ENCODE measurements at places on chromosomes 6 and 20.
A peak's percentile ranks its signal among the peaks of the same experiment; 100 is the strongest.

DNA sequence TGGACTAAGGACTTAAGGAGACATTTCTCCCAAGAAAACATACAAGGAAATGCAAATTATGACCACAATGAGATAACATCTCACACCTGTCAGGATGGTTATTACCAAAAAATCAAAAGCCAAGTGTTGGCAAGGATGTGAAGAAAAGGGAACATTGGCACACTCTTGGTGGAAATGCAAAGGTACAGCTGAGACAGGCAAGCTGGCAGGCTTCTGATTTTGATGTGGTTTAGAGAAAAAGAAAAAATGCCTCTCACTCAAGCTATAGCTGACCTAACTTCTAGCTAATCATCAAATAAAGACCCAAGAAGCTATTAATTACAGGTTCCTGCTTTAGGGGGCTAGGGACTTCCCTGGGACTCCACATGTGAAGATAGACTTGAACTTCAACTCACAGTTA lies 139.8 kb downstream of the THEMIS start:
- no peak for DNase-seq

DNA sequence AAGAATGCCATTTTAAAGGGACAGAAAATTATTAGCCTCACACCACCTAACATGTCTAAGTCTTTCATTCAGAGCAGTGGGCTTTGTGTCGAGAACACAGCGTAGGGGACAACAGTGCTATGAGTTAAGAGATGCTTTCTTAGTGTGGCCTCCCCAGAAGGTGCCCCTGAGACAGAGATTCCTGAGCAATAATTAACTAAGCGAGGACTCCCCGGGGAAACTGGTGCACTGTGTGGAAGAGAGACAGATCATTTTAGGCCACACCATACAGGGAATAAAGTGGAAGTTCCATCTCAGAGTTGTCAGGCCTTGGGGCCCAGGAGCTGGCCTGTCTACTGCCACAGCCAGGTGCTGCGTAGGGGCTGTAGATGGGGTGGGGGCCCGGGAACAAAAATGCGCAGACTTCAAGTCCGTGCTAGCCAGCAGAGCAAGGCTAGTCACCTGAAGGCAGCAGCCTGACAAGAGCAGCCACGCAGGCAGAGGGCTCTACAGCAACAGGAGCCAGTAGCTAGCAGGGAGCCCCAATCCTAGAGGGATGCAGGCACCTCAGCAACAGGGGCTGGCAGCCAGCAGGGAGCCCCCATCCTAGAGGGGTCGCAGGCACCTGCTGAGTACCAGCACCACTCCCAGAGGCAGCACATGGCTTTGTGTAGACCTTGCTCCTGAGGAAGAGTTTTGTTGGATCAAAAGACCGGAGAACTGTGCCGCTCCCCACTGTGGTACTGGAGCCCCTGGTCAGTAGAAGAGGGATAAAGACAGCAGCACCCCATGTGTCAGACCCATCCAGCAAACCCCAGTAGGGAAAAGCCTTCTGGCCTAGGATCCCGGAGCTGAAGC lies 63.0 kb upstream of the NXT1 start:
- DNase-seq: no peak

DNA sequence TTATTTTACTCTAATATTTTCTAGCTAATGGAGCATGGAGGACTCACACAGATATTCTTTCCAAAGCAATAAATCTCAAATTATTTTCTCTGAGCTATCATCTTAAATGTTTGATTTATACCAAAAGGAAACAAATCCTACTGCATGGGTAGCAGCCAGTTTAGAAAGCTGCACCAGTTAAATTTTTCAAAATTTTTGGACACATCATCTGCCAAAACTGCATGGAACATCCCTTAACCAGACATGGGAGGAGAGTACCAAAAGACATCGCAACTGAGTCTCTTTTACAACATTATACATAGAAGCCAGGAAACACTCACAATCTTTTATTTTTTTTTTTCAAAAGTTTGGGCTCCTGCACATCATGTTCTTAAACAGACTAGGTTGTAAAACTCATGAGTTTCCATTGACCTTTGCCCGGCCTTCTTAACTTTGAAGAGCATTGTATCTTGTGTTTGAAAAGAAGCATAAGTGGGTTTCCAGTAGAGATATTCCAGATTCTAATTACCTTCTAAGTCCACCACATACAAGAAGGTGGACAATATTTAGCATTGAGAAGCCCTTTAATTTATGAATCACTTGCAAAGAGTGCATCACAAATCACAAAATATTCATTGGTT lies 87.7 kb upstream of the HMGCLL1 start:
- no peak for DNase-seq

GRCh38 chr6:95159557-95159956 lies 417.8 kb upstream of the MANEA start:
- DNase-seq: no peak

GRCh38 chr6:56677559-56677958 lies 34.9 kb upstream of the DST start:
- no peak for DNase-seq

- DNase-seq: no peak
These were observed 542.8 kb downstream of the CDH26 start for GRCh38 chr20:60501048-60501447.

DNA sequence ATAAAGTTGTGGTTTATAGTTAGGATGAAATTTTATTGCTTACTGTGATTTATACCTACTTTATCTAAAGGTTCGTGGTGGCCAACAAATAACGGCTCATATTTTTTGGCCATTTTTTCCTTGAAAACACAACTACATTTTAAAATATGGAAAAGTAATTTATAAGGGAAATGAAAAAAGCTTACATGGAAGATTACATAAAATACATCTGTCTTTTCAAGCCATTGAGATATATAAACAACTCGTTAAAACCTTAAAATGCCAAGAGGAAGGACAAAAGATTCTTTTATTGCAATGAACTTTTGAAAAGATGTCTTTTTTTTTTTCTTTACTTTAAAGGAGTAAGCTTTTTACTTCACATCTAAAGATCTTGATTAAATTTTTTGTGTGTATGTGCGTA lies 55.4 kb upstream of the EYA4 start:
- no peak for DNase-seq

GRCh38 chr6:134744301-134744700 lies 205.6 kb downstream of the ALDH8A1 start:
- DNase-seq: no peak

DNA sequence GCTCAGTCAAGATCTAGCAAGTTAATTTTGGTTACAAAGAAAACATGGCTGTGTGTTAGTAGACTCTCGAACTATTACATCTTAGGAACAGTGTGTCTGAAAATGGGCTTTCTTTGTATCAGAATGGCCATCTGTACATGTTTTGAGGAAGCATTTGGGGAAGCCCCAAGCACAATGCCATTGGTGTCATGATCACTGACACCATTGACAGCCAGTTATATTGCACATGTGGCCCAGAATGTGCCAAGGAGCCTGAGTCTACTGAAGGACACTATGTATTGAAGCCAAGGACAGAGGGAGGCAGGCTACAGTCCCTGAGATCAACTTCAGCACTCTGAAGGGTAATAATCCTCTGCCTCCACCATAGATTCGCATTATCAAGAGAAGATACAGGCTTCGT lies 12.6 kb upstream of the FAM50B start:
- DNase-seq: peak; percentile 35

- DNase-seq: no peak
These were observed 9.3 kb upstream of the TAAR2 start for GRCh38 chr6:132633362-132633761.

- DNase-seq: peak; percentile 8
These were observed 1066.8 kb upstream of the CITED2 start for GRCh38 chr6:140441256-140441655.

- no peak for DNase-seq
These were observed 586 bp upstream of the NUP153 start for GRCh38 chr6:17707371-17707651.

GRCh38 chr6:114064862-114065261 lies 93.9 kb upstream of the HDAC2 start:
- DNase-seq: no peak

GRCh38 chr6:130018744-130019325 lies 454 bp downstream of the L3MBTL3 start:
- peak; percentile 41 for DNase-seq

DNA sequence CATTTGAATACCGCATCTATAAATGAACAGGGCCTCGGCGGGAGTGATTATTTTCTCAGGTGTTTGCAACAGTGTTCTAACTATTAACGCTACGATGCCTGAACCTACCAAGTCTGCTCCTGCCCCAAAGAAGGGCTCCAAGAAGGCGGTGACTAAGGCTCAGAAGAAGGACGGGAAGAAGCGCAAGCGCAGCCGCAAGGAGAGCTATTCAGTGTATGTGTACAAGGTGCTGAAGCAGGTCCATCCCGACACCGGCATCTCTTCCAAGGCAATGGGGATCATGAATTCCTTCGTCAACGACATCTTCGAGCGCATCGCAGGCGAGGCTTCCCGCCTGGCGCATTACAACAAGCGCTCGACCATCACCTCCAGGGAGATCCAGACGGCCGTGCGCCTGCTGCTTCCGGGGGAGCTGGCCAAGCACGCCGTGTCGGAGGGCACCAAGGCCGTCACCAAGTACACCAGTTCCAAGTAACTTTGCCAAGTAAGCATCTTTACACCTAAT lies 70.9 kb downstream of the HFE start:
- peak; percentile 22 for DNase-seq

DNA sequence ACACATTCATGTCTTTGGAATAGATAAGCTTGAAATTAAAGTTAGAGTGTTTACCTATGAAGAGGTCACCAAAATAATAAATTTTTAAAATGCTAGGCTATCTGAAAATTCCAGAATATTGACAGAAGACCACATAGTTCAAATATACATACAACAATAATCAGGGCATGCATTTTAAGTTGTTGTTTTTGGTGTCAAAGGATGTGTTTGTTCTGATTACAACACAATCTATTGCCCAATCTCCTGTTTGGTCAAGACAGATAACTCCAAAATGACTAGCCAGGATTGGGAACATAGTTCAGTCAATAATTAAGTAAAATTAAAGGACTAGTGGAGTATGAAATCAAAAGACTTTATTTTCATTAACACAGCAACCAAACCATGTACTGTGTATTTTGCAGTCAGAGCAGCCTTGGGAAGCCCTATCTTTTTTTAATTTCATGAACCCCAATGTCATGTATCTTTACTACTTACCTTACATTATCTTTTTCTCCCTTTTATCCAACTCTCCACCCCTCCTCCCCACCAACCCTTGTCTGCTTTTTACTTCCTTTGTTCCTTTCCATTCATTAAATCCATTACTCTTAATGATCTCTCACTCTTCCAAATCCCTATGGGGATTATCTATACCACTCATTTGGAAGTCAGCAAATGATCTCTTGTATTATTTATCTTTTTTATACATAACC lies 111.2 kb downstream of the CDK19 start:
- DNase-seq: peak; percentile 49

- no peak for DNase-seq
These were observed 22.8 kb upstream of the PTPN1 start for GRCh38 chr20:50487397-50487796.

- peak; percentile 80 for DNase-seq
These were observed 300.2 kb downstream of the UTRN start for GRCh38 chr6:144585217-144585814.

DNA sequence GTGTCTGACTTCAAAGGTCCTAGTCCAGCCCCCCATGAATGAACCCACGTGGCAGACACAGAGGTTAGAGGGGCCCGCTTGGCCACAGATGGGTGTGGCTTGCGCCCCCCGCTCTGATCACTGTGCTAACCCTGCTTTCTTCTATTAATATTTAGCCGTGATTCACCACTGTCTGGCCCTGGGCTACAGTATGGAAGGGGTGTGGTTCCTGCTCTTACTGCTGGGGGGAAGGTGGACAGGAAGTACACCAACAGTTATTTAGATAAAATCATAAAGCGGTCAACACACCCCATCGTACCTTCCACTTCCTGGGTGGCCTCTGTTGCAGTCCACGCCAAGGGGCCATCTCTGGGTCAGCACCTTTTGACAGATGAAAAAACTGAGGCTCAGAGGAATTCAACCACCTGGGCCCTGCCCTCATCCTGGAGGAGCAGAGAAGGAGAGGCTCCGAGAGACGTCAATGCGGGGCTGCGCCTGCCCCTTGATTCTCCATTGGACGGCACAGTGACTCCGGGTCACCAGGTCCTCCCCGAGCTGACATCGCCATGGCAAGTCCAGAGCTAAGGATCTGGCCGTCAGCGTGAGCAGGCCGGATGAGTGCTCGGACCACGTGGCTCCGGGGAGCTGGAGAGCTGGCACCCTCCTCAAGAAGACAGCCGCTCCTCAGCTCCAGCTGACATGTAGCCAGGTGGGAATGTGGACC lies 206.3 kb downstream of the PREX1 start:
- peak; percentile 12 for DNase-seq

DNA sequence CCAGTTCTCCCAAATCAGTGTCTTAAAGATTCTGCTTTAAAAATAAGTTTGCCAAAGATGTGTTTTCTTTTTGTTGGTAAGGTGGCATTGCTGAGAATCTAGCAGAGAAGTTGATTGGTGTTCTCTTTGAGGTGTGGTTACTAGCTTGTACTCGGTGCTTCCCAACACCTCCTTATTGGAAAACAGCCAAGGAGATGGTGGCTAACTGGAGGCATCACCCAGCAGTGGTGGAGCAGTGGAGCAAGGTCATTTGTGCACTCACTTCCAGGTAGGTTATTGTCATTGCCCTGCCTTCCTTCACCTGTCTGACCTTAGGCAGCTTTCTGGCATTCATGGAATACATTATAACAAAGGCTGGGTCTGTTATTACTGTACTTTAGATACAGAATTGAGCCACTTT lies 26.7 kb downstream of the RALGAPB start:
- DNase-seq: no peak

DNA sequence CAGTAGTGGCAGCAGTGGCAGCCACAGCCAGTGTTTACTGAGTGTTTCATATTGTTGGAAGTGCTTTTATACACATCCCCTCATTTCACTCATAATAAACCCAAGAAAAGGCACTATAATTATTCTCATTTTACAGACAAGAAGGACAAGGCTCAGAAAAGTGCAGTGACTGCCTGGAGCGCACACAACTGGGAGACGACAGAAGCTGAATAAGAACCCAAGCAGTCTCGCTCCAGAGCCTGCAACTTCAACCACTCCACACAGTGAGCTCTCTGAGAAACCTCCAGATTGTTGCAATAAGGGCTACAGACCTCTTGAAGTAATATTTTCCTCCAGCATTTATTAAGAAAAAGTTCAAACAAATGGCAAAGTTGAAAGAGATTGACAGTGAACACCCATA lies 76.9 kb downstream of the PLCG1 start:
- no peak for DNase-seq

DNA sequence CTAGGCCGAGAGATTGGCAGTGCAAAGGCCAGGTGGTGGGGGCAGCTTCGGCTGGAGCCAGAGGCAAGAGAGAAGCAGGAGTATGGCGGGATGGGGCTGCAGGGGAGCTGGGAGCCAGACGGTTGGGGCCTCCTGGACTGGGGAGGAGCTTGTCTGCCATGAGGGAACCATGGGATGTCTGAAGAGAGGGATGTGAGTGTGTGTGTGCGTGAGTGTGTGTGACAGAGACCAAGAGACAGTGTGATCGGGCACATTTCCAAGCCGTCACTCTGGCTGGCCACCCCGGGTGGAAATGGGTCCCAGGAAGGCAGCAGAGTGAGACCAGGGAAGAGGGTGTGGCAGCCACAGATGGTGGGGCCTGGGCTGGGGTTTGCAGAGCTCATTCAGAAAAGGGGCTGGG lies 13.8 kb downstream of the PHACTR3 start:
- no peak for DNase-seq
